ENCODE measurements at places on chromosomes 7 and 10. TPM values are rescaled to one million over a fixed set of nuclear protein-coding genes. Genes with fewer than 3 reads are reported as not detected.

Gene CYP26C1
- total RNA-seq, result not detected

Gene CRTAC1
- total RNA-seq, result 0.84 TPM

Gene GJD4
- total RNA-seq, result 0.17 TPM

DNA sequence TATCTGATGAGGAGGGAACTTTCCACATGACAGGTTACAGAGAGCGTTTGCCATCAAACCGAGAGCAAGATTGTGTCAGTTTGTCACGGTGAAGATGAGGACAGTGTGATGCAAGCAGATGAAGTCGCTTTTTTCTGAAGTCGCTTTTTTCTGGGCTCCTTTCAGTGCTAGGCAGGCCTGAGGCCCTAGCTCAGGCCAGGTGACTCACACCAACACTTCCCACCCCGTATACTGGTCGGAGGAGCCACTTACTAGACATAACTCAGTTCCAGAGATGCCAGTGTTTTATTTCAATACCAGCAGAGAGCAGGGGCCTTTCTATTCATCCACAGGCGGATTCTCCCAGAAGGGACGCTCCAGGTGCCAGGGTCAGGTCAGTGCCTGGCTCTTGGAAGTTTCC is 58.9 kb downstream of the SFMBT2 start:
- DNase-seq, result no peak

- no peak for DNase-seq
Observed at GRCh38 chr10:129131457-129132132, 335.4 kb upstream of the MGMT start.

DNA sequence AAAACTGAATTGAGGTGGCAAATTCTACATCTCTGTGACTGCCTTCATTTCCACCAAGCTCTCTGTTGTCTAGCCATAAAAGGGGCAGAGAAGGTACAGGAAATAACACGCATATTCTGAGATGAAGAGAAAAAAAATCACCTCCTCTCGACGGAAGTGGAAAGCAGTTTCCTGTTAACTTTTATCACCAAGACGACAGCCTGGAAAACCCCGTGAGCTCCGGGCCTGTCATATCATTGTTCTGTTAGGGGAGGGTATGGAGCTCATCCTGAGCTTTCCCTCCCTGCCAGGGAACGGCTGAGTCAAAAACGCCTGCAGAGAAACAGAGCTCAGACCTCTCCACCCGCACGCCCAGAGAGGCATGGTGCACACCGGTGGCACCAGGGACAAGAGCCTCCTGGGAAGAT is 200.3 kb downstream of the PRPF18 start:
- DNase-seq, result no peak

- peak; percentile 81 for DNase-seq
Observed at GRCh38 chr7:152462995-152463708, 27.3 kb upstream of the KMT2C start.

DNA sequence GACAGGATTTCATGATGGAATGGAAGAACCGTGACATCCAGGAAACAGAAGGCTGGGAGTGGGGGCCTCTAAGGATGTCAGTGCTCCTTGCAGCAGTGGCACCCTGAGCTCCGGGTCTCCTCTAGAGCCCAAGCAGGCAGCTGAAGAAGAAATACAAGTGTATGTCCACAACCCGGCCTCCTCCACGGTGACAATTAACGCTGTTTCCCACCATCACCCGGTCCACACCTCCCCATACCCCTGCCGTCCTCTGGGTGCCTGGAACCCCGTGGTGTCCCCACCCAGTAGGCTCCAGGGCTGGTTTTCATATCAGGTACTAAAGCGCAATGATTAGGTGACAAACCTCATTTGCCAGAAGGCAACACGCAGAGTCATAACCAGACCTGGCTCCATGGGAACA is 30.3 kb downstream of the GRID1 start:
- no peak for DNase-seq

DNA sequence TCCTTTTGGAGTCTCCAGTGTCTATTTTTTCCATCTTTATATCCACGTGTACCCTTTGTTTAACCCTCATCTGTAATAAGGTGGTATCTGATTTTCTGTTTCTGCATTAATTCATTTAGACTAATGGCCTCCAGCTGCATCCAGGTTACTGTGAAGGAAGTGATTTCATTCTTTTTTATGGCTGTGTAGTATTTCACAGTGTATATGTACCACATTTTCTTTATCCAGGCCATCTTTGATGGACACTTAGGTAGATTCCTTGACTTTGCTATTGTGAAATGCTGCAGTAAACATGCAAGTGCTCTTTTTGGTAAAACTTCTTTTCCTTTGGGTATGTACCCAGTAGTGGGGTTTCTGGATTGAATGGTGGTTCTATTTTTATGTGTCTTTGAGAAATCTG is 128.0 kb upstream of the MTPN start:
- DNase-seq, result no peak

GRCh38 chr7:155819186-155819585 is 6.9 kb upstream of the SHH start:
- DNase-seq, result no peak

DNA sequence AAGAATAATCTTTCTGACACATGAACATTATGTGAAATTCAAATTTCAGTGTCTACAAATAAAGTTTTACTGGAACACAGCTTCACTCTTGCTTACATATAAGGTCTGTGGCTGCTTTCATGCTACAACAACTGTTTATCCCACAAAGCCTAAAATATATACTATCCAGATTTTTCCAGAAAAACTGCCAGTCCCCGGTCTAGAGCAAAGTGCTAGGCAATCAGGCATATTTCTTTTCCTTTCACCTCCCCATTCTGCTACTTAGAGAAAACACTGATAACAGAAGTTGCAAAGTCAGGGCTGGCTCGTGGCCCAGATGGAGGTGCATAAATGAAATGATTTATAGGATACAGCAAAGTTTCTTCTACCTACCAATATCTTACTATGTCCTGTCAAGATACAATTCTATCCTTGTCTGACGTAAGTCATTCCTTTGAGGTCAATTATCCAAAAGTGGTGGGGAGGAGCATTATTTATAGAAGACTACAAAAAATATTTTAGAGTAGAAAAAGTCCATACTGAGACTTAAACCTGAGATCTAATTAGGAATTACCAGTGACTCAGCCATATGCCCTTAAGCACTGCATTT is 384.1 kb downstream of the NXPH1 start:
- no peak for DNase-seq
